ENCODE measurements at places on chromosomes 16 and 17.

- no peak for DNase-seq
Measured at GRCh38 chr17:43912635-43913304, 5.4 kb upstream of the MPP2 start.

DNA sequence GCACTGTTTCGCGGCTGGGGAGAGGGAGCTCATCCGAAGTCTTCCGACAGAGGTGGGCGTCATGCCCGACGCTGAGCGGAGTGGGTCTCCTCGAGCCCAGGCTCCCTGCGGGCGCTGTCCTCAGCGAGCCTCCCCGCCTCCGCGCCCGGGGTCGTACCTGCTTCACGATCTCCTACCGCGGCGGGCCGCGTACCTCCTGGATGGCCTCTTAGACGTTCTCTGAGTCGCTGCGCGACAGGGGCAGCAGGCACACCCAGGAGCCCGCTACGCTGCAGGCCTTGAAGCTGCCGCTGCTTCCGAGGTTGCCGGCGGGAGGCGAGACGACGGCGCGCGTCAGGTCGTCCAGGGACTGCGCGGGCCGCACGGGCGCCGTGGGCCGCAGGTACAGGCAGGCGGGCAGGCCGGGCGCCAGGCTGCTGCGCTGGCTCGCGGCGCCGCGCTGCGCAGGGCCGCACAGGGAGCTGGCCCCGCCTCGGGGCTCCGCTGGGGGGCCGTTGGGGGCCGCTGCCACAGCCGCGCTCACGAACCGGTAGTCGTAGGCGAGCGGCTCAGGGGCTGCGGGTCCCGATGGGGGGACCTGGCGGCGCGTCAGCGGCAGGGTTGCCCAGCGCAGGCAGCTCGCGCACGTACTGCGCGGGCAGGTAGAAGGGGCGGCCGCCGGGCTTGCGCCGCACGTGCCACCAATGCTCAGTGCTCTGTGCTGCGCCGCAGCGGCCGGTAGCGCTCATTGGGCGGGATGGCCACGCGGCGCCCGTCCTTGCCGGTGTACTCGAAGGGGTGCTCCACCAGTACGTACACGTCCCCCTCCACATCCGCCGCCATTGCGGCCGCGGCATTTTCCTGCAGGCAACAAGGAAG lies 116.4 kb upstream of the SMURF2 start:
- peak; percentile 26 for DNase-seq

GRCh38 chr16:89955001-89955685 lies 6.6 kb downstream of the DEF8 start:
- DNase-seq = no peak

DNA sequence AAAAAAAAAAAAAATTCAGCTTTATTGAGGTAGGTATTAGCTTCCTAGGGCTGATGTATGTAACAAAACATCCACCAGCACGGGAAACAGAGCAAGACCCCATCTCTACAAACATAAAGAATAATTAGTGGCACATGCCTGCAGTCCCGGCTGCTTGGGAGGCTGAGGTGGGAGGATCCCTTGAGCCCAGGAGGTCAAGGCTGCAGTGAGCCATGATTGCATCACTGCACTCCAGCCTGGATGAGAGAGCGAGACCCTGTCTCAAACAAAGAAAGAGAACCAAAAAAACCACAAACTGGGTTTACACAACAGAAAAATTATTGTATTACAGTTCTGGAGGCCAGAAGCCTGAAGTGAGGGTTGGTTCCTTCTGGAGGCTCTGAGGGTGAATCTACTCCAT lies 4.0 kb upstream of the MMP25 start:
- no peak for DNase-seq

- no peak for DNase-seq
Measured at GRCh38 chr16:66740533-66740932, 10.9 kb downstream of the DYNC1LI2 start.

DNA sequence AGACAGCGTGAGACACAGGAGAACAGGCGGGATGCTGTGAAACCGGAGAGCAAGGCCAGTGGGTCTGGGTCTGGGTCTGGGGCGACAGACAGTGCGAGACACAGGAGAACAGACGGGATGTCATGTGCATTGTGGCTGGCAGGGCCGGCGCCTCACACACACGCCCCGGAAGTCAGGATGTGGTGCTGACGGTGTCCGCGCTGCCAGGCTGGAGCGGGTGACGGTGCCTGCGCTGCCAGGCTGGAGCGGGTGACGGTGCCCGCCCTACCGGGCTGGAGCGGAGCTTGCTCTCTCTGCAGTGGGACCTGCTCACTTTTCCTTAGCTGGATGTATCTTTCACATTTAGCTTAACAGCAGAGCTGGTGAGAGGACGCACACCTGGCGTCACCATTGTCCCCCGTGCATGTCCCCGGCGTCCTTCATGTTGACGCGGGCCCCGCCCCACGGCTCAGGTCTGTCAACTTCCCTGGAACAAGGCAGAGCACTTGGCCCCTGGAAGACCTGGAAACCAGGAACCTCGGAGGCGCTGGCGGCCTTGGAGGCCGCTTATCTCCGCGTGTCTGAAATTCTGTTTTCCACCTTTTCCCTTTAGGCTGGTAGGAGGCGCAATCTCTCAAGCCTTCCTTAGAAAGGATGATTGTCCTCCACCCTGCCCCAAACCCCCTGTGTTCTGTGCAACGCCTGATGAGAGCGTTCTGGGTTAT lies 43.0 kb upstream of the ZNF750 start:
- peak; percentile 87 for DNase-seq

DNA sequence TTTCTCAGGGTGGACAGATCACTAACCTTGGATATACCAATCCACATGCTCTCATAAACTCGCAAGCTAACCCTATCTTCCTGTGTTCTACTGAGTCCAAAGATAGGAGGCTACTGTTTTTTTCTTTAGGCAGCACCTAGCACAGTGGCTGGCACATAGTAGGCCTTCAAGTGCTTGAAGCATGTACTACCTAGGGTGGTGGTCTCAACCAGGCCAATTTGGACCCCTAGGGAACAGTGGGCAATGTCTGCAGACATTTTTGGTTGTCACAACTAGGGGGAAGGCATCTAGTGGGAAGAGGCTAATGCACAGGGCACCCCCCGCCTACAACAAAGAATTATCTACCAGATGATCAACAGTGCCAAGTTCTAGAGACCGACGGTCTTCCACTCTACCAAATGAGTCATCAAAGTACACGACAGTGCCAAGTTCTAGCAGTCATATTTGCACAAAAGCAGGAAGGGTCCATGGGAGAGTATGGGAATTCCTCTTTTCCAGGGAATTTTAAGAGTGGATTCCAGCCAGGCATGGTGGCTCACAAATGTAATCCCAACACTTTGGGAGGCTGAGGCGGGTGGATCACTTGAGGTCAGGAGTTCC lies 390.3 kb downstream of the SLC39A11 start:
- no peak for DNase-seq

DNA sequence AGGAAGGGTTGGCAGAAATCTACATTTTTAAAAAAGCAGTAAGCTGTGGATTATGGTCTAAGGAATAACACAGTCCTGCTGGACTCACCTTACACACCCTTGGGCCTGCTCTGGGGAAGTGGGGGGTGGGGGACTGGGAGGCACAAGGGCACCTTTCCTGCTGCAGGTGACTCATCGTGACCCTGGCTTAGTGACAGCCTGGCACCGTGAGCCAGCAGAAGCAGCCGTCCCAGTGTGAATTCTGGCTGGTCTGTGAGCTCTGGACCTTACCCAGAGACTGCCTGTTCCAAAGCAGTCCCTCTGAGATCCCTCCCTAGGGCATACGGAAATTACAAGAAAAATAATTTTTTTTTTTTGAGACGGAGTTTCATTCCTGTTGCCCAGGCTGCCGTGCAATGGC lies 4.2 kb upstream of the CRK start:
- no peak for DNase-seq

- no peak for DNase-seq
Measured at GRCh38 chr17:59671386-59671785, 35.8 kb downstream of the PTRH2 start.

DNA sequence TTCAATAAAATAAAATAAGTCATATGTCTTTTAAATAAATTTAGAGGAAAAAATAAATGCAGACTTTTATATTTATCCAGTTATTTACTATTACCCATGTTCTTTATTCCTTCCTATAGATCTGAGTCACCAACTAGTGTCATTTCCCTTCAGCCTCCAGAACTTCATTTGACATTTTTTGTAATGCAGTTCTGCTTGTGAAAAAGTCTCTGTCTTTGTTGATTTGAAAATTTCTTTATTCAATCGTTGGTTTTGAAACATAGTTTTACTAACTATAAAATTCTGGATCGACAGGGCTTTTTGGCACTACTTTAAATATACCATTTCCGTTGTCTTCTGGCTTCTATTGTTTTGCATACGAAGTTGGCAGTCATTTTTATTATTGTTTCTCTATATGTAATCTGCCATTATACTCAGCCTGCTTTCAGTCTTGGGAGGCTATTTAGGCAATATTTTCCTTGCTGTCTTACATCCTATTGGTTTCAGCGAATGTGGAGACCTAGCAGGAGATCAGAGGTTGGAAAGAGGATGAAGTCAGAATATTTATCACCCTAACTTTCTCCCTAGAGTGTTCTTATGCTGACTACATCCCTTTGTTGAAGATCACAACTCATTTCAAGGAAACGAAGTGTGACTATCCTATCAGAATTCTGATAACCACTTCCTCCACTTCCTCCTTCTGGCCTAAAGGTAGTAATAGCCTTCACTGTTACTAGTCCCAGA lies 42.0 kb upstream of the SLC6A2 start:
- no peak for DNase-seq

DNA sequence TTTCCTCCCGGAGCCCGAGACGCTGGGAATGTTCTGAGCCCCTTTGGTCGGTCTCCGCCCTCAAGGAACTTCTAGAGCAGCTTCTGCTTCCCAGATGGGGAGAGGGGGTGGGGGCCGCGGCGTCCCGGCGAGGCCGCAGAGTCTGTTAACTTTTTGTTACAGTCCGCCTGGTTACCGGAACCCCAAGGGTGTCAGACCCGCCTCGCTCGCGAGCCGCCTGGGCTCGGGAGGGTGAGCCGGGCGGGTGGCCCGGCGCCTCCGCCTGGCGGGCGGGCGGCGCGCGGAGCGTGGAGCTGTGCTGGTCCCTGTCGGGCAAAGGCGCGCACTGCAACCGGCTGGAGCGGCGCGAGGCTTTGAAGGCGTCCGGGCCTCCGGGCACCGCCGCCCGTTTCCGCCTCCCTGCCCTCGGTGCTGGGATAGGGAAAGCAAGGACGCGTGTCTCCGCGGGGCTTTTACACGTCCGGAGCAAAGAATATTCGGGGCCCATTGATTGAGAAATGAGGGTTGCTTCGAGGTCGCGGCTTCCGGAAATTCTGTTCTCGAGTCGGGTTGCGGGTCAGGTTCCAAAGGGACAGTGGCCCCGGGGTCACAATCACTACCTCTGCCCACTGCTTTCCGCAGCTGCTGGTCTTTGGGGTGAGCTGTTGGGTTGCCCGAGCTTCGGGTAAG lies 1.7 kb downstream of the HS3ST3B1 start:
- peak; percentile 85 for DNase-seq

- peak; percentile 16 for DNase-seq
Measured at GRCh38 chr16:74726716-74727115, 26.1 kb upstream of the MLKL start.

- DNase-seq = no peak
Measured at GRCh38 chr16:1978476-1979120, 2.7 kb downstream of the NOXO1 start.

DNA sequence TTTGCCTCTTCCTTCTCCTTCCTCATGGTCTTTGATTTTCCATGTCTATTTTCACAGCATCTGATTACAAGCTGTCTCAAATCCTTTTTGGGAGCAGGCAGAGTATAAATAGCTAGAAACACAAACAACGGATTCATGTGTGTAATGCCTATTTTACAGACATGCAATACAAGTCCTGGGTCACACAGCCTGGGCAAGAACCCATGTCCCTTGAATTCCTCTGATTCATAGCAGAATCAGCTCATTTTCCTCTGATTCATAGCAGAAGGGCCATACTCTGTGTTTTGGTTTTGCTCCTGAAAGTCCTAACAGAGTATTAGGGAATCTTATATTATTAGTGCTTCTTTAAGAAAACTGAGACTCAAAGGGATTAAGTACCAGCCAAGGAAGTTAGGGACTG lies 71.3 kb downstream of the IRX5 start:
- no peak for DNase-seq

DNA sequence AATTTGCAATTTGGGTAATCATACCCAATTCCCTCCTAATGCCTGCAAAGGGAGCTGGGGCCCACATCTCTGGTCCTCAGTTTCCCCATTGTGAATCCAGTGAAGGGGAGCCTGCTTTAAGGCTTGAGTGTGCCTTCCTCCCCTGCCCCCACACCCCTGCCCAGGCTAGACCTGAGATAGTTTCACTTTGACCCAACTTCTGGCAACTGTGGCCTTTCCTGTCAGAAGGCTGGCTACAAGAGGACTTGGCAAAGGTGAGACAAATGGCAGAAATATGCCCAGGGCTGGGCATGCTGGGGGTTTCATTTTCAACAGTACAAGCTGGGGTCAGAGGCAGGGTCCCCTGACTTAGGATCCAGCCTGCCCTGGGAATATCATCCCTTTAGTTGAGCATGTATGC lies 10.0 kb downstream of the SOCS1 start:
- DNase-seq = no peak

GRCh38 chr16:80366023-80366422 lies 174.8 kb upstream of the DYNLRB2 start:
- DNase-seq = no peak

GRCh38 chr17:75818326-75818885 lies 25.8 kb downstream of the UNC13D start:
- DNase-seq = no peak

DNA sequence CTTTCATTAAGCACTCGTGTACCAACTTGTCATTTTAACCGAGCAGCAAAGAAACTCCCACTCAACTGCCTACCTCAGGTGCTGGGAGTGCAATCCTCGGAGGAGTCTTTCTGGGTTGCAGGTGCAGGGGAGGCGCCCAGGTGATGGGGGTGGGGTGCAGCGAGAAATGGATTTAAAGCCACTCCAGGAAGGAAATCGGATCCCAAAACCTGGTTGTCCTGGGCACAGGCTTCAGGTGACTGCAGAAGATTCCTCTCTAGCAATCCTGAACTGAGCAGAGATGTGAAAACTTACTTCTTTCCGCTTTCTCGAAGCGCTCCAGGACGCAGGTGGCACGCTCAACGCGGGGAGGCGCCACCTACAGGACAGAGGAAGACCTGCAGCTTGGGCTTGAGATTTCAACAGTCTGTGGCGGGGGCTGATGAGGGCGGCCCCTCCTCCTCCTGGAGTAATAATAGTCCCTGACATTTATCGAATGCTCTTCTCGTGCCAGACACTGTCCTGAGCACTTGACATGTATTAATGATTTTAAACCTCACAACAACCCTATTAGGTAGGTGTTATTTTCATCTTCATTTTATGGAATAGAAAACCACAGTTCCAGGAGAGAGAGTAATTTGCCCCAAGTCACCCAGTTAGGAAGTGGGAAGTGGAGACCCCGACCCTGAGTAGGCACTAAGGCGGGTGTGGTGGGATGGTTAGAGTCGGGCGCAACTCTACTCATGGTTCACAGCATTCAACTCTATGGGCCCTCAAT lies 27.2 kb upstream of the SKAP1 start:
- peak; percentile 86 for DNase-seq

Measured in CD4-positive, alpha-beta T cell treated with Interleukin-17A for 1 hour (primary cell).